ENCODE measurements at places on chromosomes 2 and 18. TPM values are rescaled to one million over a fixed set of nuclear protein-coding genes. Genes with fewer than 3 reads are reported as not detected.

The GALR1 gene
- 0.02 TPM for polyA plus RNA-seq

DNA sequence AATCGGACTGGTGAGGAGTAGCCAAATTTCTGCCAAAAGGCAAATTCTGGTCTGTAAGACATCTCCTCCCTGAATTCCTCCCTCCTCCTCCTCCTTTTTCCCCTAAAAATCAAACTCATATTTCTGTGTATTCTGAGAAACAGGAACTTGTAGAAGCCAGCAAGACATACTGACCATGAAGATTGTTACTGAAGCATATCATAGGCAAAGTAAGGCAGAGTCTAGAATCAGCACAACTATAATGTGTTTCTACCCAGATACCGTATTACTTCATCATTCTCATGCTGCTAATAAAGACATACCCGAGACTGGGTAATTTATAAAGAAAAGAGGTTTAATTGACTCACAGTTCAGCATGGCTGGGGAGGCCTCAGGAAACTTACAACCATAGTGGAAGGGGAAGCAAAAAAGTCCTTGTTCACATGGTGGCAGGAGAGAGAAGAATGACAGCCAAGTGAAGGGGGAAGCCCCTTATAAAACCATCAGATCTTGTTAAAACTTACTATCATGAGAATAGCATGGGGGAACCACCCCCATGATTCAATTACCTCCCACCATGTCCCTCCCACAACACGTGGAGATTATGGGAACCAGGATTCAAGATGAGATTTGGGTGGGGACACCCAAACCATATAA is 24.9 kb upstream of the EPC2 start:
- no peaks in the 10 kb centered on the region for H3K4me1 ChIP-seq
- no peaks in the 10 kb centered on the region for H3K36me3 ChIP-seq
- DNase-seq: no peak
- H3K27me3 ChIP-seq: no peaks in the 10 kb centered on the region

DNA sequence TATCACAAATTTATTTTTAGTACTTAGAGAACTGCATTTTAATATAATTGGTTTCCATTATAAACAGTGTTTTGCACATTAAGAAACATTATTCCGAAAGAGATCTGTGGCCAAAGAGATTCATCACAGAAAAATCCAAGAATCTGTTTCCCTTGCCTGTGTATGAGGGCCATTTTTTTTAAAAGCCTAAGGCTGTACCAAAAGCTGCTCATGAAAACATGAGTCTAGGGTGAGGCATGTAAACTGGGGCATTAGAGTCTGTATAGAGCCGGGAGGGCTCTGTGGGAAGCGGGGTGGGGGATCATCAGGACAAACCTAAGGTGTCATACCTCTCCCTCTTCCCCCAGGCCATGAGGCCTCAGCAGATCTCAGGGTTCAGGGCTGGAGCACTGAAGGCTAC is 223.8 kb downstream of the FBXO15 start:
- H3K27me3 ChIP-seq: no peaks in the 10 kb centered on the region
- H3K27ac ChIP-seq: no peak overlapping the region
- H3K36me3 ChIP-seq: no peaks in the 10 kb centered on the region
- DNase-seq: no peak

DNA sequence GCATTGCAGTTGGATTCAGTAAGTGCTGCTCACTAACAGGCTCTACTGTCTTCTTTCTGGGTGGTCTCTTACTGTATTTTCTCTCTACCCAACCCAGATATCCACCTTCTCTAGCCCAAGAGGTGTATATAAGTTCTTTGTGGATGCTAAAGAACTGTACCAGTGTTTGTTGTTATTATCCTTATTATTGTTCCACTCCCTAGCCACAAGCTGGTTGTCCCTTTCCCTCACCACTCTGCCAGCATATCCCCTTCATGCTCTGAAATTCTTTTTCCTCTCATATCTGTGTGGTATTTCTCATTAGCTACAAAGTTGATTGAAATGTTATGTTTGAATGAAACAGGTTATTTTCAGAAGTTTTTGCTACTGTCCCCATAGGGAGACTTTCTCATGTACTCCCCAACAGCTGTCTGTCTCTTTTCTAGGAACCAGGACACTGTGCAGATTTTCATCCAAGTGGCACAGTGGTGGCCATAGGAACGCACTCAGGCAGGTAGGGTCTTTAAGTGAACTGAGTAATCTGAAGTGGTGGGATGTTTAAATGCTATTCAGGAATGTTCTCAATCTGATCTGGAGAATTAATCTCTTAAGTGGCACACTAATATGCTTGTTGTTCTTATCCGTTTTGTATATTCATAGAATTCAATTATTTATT is 56.8 kb downstream of the COX7A2L start:
- no peak overlapping the region for H3K27ac ChIP-seq
- peaks cover 26% of the 10 kb centered on the region for H3K36me3 ChIP-seq
- no peak overlapping the region for H3K4me3 ChIP-seq
- no peak for DNase-seq
- no peaks in the 10 kb centered on the region for H3K4me1 ChIP-seq
- H3K27me3 ChIP-seq: no peaks in the 10 kb centered on the region

DNA sequence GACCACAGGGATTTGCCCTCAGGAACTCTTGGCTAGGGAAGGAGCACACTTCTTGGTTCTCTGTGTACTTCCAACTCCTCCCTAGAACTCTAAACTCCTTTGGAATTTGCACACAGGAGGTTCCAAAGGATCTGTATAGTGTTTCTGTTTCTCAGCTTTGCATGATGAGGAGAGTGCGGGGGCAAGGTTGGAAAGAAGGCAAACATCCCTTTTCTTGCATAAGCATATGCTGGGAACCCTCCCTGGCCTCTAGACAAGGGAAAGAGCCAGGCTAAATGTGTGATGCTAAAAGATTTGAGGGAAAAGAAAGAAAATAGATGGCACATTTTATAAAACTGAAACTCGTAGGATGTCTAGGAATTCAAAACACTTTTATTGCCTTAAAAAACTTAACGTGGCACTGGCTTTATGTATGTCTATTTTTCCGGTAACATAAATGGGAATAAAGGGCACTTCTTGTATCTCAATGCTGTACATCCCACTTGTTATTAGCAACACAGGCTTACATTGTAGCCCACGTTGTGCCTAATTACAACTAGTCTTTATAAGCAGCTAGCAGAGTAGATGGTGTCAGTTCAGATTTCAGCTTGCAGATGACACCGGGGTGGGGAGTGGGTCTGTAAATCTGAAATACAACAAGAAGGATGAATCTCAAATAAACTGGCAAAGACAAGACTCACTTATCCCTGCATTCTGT is 165.8 kb downstream of the GPD2 start:
- no peaks in the 10 kb centered on the region for H3K27me3 ChIP-seq
- H3K36me3 ChIP-seq: no peaks in the 10 kb centered on the region
- H3K4me3 ChIP-seq: no peak overlapping the region

GRCh38 chr18:22337306-22337705 is 80.4 kb downstream of the CTAGE1 start:
- H3K27me3 ChIP-seq: no peaks in the 10 kb centered on the region
- no peak overlapping the region for H3K27ac ChIP-seq
- no peaks in the 10 kb centered on the region for H3K4me1 ChIP-seq
- H3K4me3 ChIP-seq: no peak overlapping the region
- no peak for DNase-seq

Data from thymus (tissue), 14 donors.